NCI-H1930 (cell line): ENCODE measurements at places on chromosomes 5 and 9.
A peak's percentile ranks its signal among the peaks of the same experiment; 100 is the strongest.

DNA sequence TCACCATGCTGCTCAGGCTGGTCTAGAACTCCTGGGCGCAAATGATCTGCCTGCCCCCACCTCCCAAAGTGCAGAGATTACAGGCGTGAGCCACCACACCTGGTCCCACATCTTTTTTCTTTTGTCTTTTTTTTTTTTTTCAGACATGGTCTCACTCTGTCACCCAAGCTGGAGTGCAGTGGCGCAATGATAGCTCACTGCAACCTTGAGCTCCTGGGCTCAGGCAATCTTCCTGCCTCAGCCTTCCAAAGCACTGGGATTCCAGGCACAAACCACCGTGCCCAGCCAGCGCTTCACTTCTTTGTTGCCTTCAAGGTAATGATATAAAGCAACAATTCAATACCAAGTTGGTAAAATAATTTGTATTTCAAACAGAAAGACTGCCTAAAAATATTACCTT, 78.8 kb downstream of the USP20 start:
- DNase-seq: no peak

GRCh38 chr5:135498637-135498995, 37.1 kb downstream of the NEUROG1 start:
- DNase-seq: no peak

DNA sequence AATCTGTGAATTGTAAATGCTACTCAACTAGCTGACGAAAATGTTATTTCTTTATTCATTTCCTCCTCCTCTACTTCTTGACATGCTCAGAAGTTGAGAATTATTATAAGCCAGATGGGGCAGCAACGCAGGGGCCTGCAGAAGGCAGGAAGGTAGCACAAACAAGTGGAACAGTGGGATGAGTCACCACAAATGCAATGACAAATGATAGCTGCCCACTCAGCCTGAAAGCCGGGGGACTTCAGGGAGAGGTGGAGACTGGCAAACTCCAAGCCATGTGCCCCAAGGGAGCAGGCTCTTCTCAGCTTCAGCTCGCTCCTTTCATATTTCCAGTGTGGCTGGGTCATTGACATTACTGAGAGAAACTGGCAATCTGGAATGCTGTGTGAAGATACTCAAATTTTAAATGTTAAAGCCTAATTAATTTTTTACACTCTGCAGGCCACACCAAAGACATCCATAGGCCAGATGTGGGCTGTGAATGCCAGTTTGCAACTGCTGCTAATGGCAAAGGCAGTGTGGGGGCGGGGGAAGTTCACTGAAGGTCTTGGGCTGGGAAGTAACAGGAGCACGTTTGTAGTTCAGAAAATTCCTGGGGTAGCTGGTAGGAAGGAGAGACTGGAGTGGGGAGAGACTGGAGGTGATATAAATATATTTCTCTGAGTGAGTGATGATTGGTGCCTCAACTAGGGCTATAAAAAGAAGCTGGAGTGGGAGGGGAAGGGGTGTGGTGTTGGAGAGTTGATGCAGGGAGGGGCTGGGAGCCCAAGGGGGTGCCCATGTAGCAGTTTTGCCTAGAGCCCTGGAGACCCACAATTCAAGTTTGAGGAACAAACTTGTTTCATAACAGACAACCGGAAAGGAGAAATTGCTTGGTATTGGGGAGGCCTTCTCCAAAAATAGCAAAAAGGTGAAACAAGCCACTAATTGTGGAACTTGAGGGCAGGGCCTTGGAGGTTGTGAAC, 20.8 kb upstream of the ADRB2 start:
- DNase-seq: no peak

DNA sequence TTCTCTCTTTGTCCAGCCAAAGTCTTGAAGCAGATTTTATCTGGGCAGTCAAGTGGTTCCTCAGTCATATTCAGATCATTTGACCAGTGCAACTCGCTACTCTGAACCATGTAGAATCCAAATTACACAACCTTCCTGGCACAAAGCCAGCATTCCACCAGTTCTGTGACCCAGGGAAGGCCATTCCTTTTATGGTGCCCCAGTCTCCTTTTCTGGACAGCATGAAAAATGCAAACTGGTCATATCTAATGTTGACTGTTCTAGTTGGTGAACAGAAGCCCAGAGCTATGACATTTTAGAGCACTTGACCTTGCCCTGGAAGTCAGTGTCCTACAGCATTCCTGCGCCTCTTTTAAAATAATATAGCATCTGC, 364.6 kb downstream of the BRINP1 start:
- no peak for DNase-seq

DNA sequence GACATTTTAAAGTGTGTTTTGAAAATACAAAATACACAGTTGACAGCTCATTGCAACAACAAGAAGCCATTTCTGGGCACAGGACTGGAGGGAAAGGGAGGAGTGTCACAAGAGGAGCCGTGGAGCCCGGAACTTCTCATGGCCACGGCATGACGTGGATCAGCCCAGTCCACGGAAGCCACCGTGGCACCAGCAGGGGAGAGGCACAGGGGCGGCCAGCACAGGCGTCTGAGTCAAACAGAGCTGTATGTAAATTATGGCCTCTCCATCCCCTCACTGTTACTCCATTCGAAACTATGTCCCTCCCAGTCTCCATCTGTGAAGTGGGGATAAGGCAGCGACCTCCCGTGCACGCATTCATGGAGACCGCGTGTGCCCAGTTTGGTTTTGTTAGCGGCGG, 165.6 kb upstream of the IRX2 start:
- no peak for DNase-seq

DNA sequence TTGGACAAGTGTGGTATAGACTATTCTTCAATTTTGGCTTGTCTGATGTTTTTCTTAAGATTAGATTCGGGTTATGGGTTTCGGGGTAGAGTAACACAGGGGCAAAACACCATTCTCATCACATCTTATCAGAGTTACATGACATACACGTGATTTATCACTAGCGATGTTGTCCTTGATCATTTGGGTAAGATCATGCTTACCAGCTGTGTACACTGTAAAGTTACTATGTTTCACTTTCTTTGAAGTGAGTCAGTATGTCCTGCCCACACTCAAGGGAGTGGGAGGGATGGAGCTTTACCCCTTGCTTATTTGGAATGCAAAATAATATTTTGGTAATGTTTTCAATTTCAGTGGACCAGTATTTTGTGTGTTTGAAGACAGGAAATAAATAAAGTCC, 101.8 kb upstream of the TAF11L2 start:
- no peak for DNase-seq

- DNase-seq: no peak
Observed at GRCh38 chr5:113866763-113867162, 353.3 kb downstream of the YTHDC2 start.

DNA sequence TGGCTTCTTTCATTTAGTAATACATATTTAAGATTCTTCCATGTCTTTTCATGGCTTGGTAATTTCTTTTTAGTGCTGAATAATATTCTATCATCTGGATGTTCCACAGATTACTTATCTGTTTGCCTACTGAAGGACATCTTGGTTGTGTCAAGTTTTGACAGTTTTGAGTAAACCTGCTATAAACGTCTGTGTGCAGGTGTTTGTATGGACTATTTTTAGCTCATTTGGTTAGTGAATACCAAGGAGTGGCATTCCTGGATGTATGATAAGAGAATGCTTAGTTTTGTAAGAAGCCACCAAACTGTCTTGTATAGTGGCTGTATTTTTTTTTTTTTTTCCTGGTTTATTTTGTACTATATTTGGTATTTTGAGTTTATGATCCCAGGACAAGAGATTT, 38.4 kb downstream of the PRRC1 start:
- no peak for DNase-seq

- no peak for DNase-seq
Observed at GRCh38 chr5:58722160-58722559, 139.3 kb downstream of the RAB3C start.

GRCh38 chr5:122997294-122997693, 39.2 kb downstream of the PPIC start:
- no peak for DNase-seq

DNA sequence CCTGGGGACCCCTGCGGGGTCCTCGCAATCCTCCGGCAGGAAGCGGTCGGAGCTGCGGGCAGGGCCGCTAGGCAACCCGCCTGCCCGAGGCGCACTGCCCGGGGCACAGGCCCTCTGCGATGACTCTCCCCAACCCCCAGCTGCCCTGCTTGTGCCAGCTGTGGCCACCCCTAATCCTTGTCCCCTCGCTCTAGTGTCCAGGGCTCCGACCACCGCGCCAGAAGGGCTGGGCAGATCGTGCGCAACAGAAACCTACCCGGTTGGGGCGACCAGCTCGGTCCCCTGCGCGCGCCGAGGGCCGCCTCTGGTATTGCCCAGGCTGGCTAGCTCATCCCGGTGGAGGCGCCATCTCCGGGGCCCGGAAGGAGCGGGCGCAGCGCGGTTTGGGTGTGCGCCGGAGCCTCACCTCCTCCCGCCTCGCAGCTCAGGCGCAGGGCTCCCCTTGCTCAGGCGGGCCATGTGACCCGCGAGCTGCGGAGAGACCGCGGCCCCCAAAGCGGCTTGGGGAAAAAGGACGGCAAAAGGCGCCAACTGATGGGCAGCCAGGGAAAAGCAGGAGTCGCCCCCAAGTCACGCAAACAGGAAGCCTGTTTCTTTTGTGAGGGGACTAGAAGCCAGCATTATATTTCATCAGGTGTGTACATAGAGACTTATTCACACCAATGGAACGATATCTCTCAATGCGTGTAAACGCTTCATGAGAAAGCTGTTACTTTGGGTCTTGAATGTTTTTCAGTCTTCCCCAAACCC, 46.8 kb upstream of the RNF20 start:
- peak; percentile 71 for DNase-seq

GRCh38 chr5:160460377-160461049, 38.9 kb downstream of the PTTG1 start:
- DNase-seq: no peak

GRCh38 chr9:128275198-128276007, at the start of gene GOLGA2:
Gene GOLGA2, minus strand, starts transcription at chr9:128276007. Its CDS starts 31 bp downstream, at chr9:128275976.
- DNase-seq: no peak

DNA sequence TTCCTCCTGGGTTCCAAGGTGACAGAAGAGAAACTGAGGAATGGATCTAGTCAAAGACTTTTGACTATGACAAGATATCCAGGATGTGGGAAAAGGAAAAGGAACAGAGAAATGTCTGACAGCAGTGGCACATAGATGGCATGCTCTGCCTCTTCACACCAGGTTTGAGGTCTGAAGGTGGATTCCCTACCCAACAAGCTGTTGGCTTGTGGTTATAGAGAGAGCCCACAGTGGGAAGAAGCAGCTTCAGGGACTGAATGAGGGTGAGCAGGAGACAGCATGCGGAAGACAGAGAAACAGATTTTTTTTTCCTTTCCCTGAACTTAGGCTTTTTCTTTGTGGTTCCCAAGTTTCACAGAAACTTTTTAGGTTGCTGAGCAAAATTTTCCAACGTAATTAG, 20.6 kb downstream of the IFNW1 start:
- DNase-seq: no peak

- DNase-seq: no peak
Observed at GRCh38 chr5:8020861-8021514, 152.0 kb downstream of the MTRR start.

GRCh38 chr9:94178927-94179326, 80.2 kb upstream of the ZNF169 start:
- no peak for DNase-seq

- DNase-seq: no peak
Observed at GRCh38 chr5:78527054-78527859, 121.3 kb downstream of the LHFPL2 start.

DNA sequence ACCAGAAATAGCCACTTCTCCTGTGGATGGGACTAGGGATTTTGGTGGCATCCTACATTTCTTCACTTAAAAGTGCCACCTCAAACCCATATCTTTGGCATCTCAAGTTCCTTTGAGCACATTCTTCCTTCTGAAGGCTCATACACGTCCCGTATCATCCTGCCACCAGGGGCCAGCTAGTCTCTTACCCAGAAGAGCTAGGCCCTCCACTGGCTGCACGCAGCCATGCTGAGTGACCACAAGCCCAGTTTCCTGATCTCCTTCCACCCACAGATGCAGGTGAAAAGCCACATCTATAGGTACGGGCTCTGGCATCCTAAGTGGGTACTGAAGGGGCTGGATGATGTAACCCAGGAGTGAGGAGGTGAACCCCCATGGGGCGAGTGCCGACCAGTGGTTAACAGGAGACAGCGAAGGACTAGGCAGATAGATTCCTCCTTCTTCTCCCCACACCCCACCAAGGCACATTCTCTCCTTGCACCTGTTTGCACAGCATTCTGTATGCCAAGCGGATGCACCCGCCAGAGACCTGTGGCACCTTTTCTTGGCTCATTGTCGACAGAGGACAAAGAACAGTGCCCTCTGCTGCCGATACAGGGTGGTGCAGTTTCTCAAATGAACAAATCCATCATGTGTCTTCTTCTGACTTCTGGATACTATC, 14.4 kb upstream of the SCGB3A1 start:
- DNase-seq: no peak

DNA sequence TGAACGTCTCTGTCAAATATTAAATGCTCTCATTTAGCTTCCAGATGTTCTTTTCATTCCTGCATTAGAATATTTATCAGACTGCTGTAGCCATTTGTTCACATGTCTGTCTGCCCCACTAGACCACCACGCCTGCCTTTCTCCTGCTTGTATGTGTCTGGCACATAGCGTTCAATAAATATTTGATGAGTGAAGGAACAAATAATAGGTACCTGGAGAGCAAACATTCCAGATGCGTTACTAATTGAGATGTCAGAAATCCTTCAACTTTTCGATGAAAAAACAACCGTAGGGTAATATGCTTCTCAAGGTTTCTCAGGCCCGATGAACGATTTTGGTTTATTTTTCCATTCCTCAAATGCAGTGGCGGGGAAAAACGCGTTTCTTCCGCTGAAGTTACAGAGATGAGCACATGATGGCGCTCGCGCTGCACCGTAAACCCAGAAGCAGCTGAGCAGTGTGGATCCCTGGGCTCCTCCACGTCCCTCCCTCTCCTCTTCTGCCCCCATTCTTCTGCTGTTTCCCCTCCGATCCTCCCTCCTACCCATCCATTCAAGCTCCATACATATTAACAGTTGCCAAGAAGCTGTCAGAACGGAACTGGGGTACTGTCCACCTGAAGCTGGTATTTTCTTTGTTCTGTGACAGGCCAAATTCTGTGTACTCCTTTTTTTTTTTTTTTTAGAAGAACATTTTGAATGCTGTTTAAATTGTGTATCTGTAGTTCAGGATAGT, 245.4 kb downstream of the MPDZ start:
- DNase-seq: peak; percentile 41

- no peak for DNase-seq
Observed at GRCh38 chr5:68547622-68548021, 332.1 kb downstream of the PIK3R1 start.

DNA sequence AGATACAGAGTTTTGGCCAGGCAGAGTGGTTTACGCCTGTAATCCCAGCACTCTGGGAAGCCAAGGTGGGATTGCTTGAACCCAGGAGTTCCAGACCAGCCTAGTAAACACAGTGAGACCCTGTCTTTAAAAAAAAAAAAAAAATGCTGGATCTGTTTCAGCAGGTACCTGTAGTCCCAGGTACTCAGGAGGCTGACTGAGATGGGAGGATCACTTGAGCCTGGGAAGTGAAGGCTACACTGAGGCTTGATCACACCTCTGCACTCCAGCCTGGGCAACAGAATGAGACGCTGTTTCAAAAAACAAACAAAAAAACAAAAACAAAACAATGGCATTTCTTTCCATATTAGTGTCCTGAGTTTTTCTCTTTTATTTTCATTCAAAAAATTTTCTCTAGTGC, 19.0 kb downstream of the UNC13B start:
- DNase-seq: no peak
